Activated naive CD4-positive, alpha-beta T cell treated with anti-CD3 and anti-CD28 coated beads, Interleukin-2, amount 50 U/mL, for 72 hours (primary cell): ENCODE measurements at places on chromosomes 11 and 22. TPM values are rescaled to one million over a fixed set of nuclear protein-coding genes. Genes with fewer than 3 reads are reported as not detected.

- DNase-seq = no peak
Measured at GRCh38 chr11:67634366-67635230, 4.9 kb upstream of the NUDT8 start.

DNA sequence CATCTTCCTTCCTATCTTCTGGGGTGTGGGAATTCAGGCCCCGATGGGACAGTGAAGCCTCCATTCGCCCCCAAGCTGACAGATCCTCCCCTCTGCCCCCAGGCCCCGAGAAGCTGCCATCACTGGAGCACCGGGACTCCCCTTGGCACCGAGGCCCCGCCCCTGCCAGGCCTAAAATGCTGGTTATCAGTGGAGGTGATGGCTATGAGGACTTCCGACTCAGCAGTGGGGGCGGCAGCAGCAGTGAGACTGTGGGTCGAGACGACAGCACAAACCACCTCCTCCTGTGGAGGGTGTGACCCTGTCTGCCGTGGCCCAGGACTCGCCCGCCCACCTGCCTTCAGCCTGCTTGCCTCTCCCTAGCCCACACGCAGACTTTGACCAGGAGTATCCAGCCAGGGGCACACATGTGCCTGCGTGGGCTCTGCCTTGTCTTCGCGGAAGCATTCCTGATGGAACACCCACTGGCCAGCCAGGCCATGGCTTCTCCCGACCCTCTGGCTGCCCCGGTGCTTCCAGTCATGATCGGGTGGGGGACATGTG, 8.6 kb upstream of the RELT start:
- no peak for DNase-seq

GRCh38 chr11:1652442-1652770, 22.8 kb downstream of the KRTAP5-5 start:
- DNase-seq = no peak

- no peak for DNase-seq
Measured at GRCh38 chr11:99592266-99592665, 571.5 kb downstream of the CNTN5 start.

OTOG gene
- not detected for total RNA-seq

RASSF7 gene
- total RNA-seq = 13.3 TPM

UFD1 gene
- total RNA-seq = 81.7 TPM
